Right ventricle myocardium inferior (tissue), 1 donor: ENCODE measurements at places on chromosomes 11 and 22.

- DNase-seq, result no peak
Measured at GRCh38 chr11:83744620-83745192, 458.5 kb upstream of the CCDC90B start.

DNA sequence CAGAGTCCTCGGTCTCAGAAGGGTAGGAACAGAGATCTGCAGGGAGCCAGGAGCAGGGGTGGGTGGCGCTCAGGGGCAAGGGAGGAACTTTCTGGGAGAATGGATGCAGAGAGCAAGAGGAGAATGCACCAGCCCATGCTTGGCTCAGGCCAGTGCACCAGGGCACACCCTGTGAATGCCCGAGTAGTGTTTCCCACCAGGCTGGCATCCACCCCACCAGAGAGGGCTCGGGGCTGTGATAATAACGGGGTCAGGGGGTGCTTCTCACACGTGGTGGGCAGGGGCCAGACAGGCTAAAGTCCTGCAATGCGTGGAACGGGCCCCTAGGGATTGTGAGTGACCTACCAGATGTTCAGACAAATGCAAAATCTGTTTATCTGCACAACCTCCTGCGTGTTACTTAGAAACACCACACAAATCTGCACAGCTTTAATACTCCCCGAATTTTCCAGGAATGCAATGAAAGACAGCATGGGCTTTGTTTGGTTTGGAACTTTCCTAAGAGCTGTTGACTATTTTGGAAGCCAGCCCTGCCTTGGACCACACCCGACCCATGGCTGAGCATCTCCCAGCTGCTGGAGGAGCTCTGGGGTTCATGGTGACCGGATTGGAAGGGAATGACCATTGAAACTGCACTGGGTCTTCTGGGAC is 368.3 kb downstream of the SHANK2 start:
- DNase-seq, result no peak

- DNase-seq, result peak; percentile 87
Measured at GRCh38 chr22:20013382-20013871, 3.2 kb downstream of the ARVCF start.

- no peak for DNase-seq
Measured at GRCh38 chr11:109838026-109838425, 255.2 kb upstream of the ZC3H12C start.

- DNase-seq, result no peak
Measured at GRCh38 chr11:15185021-15185420, 70.3 kb downstream of the INSC start.

DNA sequence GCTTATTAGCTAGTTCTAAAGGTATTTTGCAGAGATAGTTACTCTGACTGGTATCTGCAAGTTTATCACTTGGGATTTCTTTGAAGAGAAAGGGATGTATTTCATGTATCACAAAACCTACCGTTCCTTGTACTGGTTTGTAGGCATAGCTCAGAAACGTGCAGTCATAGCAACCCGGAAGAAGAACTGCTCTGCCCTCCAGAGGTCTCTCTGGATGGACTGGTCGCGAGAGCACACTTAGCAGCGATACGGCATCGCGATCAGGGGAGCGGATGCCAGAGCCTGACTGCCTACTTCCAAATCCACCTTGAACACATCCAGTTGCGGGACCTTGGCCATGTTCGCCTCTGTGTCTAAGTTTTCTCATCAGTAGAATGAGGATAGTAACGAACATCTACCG is 143.3 kb downstream of the WNT7B start:
- no peak for DNase-seq

GRCh38 chr11:79030448-79030847 is 410.4 kb downstream of the TENM4 start:
- DNase-seq, result peak; percentile 39

DNA sequence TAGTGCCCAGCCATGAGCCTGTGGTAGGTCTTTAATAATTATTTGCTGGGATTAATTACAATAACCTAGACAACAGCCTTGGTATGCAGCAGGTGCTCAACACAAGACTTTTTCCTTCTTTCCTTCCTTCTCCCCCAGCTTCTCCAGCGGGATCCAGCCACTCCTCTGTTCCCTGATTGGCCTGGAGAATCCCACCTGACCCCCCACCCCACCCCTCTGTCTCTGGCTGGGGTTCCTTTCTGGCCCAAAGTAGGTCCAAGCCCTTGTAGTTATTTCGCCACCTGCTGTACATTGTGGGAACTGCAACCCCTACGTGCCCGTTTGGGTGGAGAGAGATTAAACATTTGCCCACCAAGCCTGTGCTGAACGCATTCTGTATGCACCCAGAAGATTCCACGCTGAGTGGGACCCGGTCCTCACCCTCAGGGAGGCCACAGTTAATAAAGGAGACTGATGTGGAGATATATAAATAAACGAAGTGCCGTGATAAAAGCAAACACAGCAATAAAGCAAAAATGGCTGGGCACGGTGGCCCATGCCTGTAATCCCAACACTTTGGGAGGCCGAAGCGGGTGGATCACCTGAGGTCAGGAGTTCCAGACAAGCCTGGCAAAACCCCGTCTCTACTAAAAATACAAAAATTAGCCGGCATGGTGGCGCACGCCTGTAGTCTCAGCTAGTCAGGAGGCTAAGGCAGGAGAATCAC is 32.1 kb upstream of the DGKZ start:
- no peak for DNase-seq

DNA sequence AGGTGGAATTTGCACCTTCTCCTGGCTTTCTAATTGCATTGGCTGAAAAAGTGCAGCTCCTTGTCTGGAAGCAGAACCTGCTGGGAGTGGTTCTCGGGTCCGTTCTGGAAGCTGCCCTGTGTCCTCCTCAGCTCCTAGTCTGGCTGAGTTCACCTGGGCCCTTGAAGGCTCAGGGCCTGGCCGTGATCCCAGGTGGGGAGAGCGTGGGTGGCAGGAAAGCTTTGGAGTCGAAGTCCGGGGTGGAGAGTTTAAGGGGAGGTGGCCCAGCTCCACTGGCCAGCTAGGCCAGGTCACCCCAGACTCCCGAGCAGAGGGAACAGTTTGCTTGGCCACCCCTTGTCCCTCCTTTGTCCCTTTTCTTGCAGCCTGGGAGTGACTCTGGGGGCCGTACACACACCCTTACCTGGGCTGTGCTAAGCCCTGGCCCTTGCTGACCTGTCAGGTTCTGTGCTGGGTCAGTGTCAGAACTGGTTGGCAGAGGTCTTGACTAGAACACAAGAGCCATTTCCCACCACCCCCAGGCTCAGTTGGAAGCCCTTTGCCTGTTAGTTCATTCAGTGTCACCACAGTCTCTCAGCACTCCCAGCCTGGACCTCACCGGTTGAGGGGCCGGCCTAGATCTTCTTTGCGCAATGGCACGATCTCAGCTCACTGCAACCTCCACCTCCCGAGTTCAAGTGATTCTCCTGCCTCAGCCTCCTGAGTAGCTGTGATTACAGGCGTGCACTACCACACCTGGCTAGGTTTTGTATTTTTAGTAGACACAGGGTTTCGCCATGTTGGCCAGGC is 37.3 kb downstream of the LRP5 start:
- DNase-seq, result no peak

- no peak for DNase-seq
Measured at GRCh38 chr22:22043296-22044078, 60.9 kb upstream of the TOP3B start.

DNA sequence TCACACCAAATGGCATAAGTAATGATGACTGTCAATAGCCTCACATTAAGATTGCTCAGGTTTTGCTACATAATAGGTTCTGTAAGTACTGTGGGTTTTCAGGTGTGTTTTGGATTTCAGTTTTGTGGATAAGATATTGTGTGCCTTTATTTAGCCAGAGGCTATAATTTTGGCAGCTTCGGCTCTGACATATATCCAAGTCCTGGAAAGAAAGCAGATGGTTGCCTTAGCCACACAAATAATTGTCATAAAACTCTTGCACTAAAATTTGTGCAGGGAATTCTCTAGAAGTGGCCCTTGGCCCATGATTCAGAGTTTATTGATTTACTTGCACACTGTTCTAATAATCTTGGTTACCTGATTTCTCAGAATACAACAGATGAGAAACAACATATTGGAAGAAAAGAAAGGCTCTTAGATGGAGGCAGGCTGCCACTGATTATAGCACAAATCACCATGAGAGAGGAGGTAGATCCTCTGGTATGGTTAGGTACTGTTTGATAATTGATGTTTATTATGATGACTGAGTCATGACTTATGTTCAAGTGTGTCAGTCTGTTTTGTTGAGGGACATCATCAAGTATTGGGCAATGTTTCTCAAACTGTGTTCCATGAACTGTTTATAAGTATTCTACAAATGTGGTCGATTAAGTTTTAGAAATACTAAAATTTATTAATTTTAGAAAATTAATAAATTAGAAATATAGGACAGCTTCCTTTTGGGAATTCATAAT is 9.6 kb downstream of the REXO2 start:
- DNase-seq, result no peak

DNA sequence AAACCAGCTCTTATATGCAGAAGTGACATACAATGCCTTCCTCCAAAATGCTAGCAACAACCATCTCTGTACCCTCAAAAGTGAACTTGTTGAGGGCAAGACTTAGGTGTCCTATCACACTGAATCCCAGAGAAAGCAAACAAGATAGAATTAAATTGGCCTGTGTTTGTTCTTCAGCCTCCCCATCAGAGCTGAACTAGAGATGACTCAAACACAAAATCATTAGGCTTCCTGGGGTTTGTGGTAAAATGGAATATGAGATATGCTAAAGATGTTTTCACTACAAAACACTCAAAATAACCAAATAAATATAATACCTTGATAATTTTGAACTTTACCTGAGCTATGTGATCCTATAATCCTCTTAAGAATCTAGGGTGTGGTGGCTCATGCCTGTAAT is 31.6 kb downstream of the ZNF214 start:
- DNase-seq, result no peak

GRCh38 chr22:46229701-46230100 is 20.4 kb downstream of the CDPF1 start:
- no peak for DNase-seq
